Smooth muscle cell of the brain vasculature (primary cell): ENCODE measurements at places on chromosomes 11 and 22.

- no peak for DNase-seq
Measured at GRCh38 chr11:68081691-68082090, 39.5 kb downstream of the CHKA start.

GRCh38 chr11:75982309-75982708, 167.3 kb downstream of the UVRAG start:
- no peak for DNase-seq

- DNase-seq = no peak
Measured at GRCh38 chr11:18091731-18092130, 14.2 kb downstream of the SAAL1 start.

DNA sequence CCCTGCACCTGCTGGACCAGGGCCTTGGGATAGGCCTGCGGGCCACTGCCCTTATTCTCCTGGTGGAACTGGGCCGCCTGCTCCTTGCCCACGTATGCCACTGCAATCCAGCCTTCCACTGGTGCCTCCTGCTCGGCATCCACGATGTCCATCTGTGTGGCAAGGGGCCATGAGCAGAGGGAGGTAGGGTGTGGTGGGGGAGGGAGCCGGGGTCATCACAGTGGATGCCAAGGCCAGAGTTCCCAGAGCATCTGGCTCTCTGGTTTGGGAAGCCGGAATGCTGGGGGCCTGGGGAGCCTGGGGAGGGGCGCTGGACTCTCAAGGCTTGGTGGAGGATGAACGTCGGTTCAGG, 627 bp downstream of the RNF215 start:
- DNase-seq = no peak

- DNase-seq = no peak
Measured at GRCh38 chr22:37121887-37122591, 12.5 kb upstream of the TMPRSS6 start.

DNA sequence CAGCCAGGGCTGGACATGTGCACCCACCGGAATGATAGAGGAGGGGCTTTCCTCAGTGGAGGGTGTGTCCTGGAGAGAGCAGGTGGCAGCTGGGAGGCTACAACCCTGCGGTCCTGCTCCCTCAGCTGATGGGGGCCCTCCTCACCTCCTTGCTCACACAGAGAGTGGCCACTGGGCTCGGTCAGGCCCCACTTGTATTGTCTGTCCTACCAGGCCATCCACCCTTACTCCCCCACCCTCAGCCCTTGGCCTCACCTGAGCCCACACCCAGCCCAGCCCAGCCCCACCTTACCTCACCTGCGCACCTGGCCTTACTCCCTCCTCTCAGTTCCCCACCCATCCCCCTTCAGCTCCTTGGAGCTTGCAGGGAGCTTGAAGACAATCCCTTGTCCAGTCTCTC, 3.1 kb downstream of the TRPM5 start:
- no peak for DNase-seq

- DNase-seq = no peak
Measured at GRCh38 chr11:9310485-9311090, 3.8 kb downstream of the TMEM41B start.

GRCh38 chr11:23315286-23315685, 455.0 kb upstream of the CCDC179 start:
- DNase-seq = no peak

- DNase-seq = no peak
Measured at GRCh38 chr11:65575568-65576231, at the start of gene EHBP1L1. EHBP1L1 (plus strand) TSS chr11:65576053; CDS start chr11:65576303, 250 bp downstream.

DNA sequence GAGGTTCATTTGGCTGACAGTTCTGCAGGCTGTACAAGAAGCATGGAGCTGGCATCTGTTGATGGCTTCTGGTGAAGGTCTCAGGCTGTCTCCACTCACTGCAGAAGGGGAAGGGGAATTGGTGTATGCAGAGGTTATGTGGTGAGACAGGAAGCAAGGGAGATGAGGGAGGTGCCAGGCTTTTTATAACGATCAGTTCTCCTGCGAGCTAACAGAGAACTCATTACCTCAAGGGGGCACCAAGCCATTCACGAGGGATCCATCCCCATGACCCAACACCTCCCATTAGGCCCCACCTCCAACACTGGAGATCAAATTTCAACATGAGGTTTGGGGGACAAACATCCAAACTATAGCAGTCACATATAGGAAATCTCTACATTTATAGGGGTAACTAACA, 38.7 kb upstream of the E2F8 start:
- no peak for DNase-seq

GRCh38 chr22:48198489-48199459, 1436.3 kb downstream of the TBC1D22A start:
- no peak for DNase-seq

- no peak for DNase-seq
Measured at GRCh38 chr11:19666951-19667350, 45.7 kb upstream of the NAV2 start.

- no peak for DNase-seq
Measured at GRCh38 chr11:106305458-106305857, 228.0 kb downstream of the AASDHPPT start.

GRCh38 chr11:123461164-123461563, 31.1 kb downstream of the GRAMD1B start:
- DNase-seq = no peak

GRCh38 chr11:102390667-102391465, 43.9 kb downstream of the BIRC2 start:
- DNase-seq = peak; percentile 32

- no peak for DNase-seq
Measured at GRCh38 chr11:28058333-28058732, 49.6 kb downstream of the KIF18A start.

DNA sequence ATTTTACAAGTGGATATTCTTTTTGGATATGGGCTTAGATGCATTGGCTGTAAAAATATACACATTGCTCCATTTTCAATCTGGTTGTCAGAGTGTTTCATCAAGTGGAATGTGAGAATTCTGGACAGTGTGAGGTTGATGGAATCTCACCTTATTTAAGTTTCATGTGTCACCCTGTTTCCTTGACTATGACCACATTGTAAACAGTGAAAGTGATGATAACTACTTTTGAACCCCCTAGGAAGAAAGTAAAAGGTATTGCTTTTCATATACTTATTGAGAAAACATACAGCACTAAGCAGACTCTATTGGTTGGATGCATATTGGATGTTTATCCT, 490.5 kb upstream of the RAG2 start:
- no peak for DNase-seq

DNA sequence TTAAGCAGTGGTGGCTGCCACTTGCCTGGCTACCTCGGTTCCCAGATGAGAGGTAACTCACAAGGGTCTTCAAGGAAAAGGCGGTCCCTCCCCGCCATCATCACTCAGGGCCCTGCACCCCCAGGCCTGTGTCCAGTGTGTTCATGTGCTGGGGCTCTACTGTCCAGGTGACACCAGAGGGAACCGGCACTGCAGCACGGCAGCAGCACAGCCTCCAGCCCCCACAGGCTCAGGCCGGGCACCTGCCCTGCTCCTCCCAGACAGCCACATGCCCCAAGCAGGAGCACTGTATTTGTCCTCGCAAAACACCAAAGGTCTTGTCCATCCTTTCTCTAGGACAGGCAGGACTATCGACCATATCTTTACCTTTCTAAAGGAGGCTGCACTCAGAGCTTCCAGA, 982.1 kb downstream of the NTM start:
- no peak for DNase-seq

- DNase-seq = no peak
Measured at GRCh38 chr11:64935359-64936081, at the start of gene GPHA2. GPHA2 (minus strand) TSS chr11:64935893; CDS start chr11:64935460, 433 bp downstream.

GRCh38 chr11:819943-820649, 1.4 kb downstream of the PNPLA2 start:
- no peak for DNase-seq

DNA sequence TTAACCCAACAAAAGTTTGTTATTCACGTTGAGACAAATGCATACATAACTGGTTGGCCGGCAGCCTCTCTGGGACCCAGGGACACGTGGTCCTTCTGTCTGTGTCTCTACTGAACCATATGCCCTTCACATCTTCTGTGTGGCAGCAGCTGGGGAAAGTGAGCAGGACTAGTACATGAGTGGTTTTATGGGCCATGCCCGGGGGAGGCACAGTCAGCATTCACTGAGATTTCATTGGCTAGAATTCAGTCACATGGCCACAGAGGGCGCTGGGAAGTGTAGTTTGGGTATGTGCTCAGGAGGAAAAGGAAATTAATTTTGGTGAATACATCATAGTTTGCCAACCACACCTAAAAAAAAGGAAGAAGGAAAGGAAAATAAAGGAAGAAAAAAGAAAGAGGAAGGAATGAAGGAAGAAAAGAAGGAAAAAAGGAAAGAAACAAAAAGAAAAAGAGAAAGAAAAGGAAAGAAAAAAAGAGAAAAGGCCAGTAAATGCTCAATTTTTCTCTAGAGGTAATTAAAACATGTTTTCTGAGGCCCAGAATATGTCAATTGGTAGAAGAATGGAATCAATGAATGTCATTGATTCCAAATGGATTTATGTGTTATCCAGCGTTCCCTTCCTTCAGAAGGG, 55.9 kb upstream of the KIRREL3 start:
- no peak for DNase-seq

GRCh38 chr11:767238-767637, 10.0 kb downstream of the GATD1 start:
- no peak for DNase-seq

- no peak for DNase-seq
Measured at GRCh38 chr11:99238401-99238800, 217.7 kb downstream of the CNTN5 start.

- no peak for DNase-seq
Measured at GRCh38 chr11:14417617-14418374, 58.8 kb upstream of the RRAS2 start.

DNA sequence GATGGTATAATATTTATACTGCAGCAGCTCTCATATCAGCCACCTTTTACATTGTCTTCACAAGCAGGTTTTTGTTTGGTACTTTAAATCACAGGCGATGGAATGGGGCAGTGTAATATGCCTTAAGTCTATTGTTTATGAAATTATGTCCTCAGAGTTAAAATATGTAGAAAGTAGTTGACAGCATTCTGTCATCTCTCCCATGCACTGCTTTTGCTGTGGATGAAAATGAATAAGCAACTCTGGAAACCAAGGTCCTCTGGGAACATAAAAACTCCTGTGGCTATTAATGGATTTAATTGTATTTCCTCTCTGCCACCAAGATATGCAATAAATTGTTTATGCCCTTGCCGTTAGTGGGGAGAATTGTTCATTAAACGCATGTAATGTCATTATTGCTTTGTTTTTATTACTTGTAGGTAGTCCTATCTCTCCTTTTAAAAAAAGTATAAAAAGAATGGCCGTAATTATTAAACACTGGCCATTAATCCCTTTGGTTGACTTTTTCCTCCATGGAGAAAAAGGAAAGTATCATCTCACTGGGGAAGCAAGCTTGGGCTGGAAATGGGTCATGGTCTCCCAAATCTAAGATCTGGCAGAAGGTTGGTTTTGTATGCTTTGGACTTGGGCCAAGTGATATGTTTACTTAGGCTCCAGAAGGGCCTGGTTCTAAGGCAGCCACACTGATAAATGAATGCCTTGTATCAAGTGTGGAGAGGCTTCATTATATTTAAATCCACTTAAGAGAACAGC, 13.1 kb downstream of the PACS1 start:
- peak; percentile 20 for DNase-seq

GRCh38 chr22:49968831-49969661, 8.5 kb downstream of the PIM3 start:
- DNase-seq = no peak

GRCh38 chr22:20455709-20456063, 18.1 kb upstream of the SCARF2 start:
- no peak for DNase-seq

DNA sequence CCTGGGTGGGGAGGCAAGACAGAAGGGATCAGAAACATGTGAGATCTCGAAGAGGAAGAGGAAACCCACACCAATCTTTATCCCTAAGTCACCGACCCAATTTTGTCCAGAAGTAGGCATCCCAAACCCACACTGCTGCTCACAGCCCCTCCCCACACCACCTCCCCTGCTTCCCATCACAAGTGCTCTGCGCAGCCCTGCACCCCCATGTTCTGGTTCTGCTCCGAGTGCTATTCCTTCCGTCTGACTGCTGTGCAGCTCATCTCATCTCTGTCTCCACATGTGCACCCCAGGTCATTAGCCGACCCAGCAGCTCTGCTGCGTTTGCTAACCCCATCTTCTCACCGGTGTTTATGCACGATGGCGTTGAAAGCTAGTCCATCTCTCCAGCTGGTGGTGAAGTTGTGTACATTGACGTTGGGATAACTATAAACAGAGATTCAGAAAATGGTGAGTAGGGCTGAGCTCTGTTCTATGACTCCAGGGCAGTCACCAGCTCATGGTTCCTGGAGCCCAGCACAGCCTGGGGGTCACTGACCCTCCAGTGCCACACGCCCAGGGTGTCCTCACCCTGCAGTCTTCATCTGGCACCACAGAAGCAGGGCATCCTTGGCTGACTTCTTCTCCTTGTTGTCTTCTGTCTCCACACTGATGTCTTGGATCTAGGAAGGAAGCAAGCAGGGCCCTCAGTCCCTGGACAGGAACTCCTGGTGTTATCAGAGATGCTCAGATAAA, 15.1 kb downstream of the SPTBN2 start:
- no peak for DNase-seq

GRCh38 chr11:10514202-10514601, 26.8 kb downstream of the RNF141 start:
- no peak for DNase-seq

DNA sequence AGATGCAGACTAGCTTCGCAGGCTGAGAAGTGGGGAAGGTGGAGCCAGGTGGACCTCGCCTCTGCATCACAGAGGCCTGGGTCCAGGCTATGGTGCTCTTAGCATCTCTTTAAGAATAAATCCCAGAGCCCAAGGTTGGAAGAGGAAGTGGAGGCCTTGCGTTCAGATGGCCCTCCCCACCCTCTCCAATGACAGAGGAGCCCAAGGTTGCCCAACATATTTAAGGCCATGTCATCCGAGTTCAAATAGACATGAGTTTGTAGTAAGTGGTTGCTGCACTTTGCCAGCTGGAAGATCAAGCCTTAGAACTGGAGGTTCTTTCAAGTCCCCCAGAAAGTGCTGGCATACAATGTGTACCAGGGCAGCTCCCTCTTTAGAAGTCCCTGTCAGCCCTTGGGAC, 47.1 kb upstream of the HORMAD2 start:
- no peak for DNase-seq

GRCh38 chr11:69333149-69333710, 39.3 kb downstream of the MYEOV start:
- no peak for DNase-seq

GRCh38 chr11:19102521-19102900, 14.5 kb upstream of the ZDHHC13 start:
- DNase-seq = no peak
